HEK293T (cell line): ENCODE measurements at places on chromosomes 4 and X.

- no peak for DNase-seq
Measured at GRCh38 chr4:39227906-39228305, 45.6 kb downstream of the WDR19 start.

GRCh38 chrX:6777238-6778002 is 242.5 kb upstream of the VCX3A start:
- no peak for DNase-seq

DNA sequence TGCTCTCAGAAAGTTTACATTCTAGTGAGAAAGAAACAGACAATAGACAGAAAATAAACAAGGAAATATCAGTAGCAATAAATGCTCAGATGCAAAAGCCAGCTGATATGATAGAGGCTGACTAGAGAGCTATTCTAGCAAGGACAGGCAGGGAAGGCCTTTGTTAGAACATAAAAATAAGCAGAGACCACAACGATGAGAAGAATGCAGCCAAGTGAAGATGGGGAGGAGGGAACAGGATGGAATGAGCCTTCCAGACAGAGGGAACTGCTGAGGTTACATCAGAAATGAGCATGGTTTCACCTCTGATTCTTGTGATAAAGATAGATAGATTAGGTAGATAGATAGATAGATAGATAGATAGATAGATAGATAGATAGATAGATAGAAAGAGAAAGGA is 7.6 kb upstream of the SOWAHB start:
- no peak for DNase-seq

DNA sequence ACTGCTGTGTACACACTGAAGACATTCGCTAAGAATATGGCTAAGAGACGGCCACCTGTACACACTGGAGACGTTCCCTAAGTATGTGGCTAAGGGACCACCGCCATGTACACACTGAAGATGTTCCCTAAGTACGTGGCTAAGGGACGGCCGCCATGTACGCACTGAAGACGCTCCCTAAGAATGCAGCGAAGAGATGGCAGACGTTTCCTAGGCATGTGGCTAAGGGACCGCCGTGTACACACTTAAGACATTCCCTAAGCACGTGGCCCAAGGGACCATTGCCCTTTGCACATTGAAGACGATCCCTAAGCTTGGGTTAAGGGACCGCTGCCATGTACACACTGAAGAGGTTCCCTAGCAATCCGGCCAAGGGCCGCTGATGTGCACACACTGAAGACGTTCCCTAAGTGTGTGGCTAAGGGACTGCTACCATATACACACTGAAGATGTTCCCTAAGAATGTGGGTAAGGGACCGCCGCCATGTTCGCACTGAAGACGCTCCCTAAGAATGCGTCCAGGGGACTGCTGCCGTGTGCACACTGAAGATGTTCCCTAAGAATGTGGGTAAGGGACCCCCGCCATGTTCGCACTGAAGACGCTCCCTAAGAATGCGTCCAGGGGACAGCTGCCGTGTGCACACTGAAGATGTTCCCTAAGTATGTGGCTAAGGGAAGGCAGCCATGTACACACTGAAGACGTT is 36.7 kb downstream of the DHRSX start:
- DNase-seq = peak; percentile 63

DNA sequence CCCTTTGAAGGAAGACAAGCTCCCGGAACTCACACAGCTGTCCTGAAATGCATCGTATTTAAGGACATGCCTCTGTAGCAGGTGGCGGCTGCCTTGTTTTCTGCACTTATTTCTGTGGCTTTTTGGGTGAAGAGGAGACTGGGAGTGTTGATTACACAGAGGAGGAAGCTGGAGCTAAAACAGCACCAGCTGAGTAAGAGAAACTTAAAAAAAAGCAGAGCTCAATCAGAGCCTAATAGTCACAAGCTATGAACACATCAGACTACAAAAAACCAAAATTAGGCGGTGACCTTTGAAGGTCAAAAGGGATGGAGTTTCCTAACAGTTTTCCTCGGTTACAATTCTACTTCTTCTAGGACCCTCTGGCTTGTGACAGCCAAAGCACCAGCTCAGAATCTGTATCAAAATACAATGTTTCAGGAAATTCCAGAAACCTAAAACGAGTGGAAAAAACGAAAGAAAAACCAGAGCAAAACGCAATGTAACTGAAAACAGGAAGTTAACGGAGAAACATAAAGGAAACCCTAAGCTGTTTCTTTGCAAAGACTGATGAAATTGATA is 13.5 kb downstream of the PRKX start:
- DNase-seq = no peak

- DNase-seq = no peak
Measured at GRCh38 chr4:189036906-189037305, 897.7 kb downstream of the TRIML1 start.

- no peak for DNase-seq
Measured at GRCh38 chr4:5974321-5974720, 43.9 kb downstream of the C4orf50 start.

DNA sequence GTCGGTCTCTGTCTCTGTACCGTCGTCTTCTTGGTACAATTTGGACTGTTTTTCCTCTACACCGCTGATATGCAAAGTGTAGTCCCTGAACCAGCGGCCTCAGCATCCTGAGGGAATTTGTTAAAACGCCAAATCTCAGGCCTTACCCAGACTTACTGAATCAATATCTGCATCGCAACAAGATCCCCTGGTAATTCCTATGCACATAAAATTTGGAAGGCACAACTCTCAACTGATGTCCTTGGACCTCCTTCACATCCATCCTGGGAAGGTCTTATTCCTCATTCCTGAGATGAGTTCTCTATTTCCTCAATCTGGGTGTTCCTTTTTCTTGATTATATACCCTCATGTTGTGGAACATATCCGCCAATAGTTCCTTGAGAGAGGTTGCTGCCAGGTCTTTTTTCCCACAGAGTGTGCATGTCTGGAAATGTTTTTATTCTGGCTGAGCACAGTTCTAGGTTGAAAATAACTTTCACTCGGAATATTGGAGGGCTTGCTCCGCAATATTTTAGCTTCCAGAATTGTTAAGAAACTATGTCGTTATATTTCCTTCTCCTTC is 738 bp upstream of the HPF1 start:
- DNase-seq = no peak
